ENCODE measurements at places on chromosomes 1 and 21.

- ATAC-seq = peak; percentile 93
Observed at GRCh38 chr1:83508485-83509151, 490.3 kb downstream of the TTLL7 start.

DNA sequence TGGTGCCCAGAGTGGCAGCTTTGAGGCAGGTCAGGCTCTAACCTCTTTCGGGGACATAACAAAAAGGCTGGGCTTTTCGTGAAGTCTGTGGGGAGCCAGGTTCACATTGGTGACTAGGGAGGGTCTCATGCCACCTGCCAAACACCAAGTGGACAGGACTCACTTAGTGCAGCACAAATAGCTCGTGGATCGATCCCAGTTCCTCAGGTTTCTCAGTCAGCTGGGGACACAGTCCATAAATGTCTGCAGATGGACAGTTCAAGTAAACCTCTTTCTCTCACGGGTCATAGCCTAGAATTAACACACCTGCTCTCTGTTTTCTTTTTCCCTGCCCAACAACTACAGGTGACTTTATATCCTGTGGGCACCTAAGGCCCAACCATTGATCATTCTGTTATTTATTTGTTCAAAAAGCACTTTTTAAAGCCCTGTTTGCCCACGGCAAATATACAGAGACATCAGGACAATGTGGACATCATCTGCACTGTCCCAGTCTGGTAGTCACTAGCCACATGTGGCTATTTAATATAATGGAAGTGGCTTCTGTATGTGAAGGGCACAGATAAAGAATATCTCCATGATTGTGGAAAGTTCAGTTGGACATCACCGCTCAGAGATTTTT, 53.5 kb downstream of the CAPN2 start:
- ATAC-seq = no peak

DNA sequence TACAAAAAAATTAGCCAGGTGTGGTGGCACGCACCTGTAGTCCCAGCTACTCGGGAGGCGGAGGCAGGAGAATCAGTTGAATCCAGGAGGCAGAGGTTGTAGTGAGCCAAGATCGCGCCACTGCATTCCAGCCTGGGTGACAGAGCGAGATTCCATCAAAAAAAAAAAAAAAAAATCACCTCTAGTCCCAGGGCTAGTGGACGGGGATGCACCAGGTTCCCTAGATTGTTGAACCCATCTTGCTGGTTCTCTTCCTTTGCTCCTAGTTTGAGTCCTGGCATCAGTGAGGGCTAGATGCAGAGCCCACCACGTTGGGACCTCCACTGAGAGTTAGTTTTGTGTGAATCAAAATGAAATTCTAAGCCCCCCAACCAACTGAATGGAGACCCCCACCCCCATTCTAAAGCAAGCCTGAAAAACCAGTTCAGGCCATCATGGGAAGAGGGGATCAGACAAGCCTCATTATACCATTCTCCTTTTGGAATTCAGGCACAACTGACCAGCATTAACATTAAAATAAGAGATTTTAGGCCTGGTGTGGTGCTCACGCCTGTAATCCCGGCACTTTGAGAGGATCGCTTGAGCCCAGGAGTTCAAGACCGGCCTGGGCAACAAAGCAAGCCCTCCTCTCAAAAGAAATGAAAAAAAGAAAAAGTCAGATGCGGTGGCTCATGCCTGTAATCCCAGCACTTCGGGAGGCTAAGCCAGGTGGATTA, 17.9 kb upstream of the L1TD1 start:
- ATAC-seq = no peak

DNA sequence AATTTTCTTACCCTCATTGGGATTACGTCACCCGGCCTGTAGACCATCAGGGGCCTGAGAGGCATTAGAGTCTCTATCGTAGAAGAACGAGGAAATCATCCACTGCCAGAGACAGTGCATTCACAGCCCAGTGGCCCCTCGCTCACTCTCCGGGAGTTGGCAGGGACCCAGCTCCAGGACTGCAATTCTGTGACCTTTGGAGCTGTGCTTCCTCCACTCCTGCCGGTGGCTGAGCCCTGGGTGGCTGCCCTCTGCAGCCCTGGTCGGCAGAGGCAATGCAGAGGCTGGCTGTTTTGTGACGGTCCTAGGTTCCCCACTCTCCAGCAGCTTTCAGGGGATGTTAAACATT, 12.7 kb downstream of the SLC37A1 start:
- ATAC-seq = no peak

DNA sequence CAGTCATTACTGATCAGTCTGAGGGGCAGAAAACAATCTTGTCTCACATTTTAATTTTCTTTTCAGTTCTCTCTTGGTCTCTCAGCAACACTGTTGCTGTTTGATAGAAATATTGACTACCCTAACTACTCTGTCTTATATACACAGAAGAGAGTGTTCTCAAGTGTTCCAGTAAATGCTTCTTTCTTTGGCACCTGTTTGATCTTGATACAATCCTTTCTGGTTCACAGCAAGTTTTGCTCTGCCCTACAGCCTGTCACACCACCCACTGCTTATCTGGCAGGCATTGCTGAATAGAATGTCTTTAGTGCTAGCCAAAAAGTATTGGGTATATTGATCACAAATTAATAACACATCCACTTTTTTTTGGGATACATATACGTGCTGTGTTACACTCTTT, 75.7 kb upstream of the WLS start:
- ATAC-seq = no peak

DNA sequence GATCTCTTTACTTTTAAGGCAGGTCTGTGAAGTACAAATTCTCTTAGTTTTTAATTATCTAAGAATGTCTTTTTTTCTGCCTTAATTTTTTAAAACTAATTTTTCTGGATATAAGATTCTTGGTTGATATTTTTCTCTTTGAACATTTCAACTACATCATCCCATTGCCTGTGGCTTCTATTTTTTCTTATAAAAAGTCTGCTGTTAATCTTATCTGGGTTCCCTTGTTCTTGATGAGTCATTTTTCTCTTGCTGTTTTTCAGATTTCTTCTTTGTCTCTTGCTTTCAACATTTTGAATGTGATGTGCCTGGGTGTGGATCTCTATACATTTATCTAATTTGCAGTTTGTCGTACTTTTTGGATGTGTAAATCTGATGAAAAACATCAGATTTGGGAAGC, 525.2 kb upstream of the PBX1 start:
- no peak for ATAC-seq

DNA sequence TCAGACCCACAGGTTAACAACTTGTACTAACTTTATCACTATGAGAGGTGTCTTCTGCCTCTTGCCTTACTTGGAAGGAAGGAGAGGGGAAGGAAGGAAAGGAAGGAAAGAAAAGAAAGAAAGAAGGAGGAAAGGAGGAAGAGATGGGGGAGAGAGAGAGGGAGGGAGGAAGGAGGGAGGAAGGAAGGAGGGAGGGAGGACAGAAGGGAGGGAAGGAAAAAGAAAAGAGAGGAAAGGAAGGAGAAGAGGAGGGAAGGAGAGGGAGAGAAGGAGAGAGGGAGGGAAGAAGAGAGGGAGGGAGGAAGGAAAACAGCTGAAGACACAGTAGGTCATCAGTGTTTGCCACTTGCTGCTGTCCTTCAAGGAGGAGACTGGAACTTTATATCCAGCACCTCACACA, 5.3 kb upstream of the SIPA1L2 start:
- no peak for ATAC-seq

GRCh38 chr1:153831026-153831425, 55.8 kb downstream of the SLC27A3 start:
- ATAC-seq = no peak

DNA sequence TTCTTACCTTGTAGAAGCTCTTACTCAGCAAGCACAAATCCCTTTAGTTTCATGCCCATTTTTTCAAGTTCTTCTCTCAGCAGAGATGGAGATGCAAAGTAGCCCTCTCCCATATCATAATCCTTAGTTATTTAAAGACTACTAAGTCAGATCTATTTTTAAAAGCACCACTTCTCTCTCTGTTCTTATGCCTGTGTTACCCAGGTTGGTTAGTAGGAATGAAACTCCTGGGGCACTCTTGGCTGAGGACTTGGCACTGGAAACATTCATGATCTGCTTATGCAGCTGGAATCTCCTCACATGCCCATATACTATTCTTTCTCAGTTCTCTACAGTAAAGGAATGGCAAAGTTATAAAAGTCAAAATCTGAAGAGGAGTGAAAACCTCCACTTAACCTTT, 51.9 kb upstream of the PPP2R5A start:
- ATAC-seq = no peak

DNA sequence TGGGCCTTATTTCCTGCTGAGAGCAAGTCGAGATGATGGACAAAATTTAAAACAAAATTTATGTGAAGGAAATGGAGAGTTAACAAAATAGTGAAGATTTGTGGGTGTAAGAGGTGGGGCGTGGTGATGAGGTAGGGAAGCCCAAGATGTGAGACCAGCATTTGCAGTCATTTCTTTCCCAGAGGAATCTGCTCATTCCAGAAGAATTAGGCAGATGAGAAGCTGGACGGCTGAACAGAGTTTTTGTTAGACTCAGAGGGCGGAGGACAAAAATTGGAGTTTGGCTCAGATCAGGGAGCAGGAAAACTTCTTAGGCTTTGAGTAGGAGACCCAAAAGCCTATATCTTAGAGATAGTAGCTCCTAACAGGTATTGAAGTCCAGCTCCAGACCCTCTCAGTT, 65.3 kb downstream of the CAMTA1 start:
- ATAC-seq = no peak

- ATAC-seq = no peak
Observed at GRCh38 chr1:57440096-57440495, 16.2 kb upstream of the DAB1 start.

GRCh38 chr1:179883745-179884138, 1.7 kb downstream of the TOR1AIP1 start:
- ATAC-seq = peak; percentile 17

- ATAC-seq = no peak
Observed at GRCh38 chr1:192350356-192350755, 33.6 kb downstream of the RGS21 start.
